ENCODE measurements at places on chromosomes 2 and 18.

- DNase-seq, result no peak
Measured at GRCh38 chr2:3075316-3075990, 302.2 kb downstream of the EIPR1 start.

DNA sequence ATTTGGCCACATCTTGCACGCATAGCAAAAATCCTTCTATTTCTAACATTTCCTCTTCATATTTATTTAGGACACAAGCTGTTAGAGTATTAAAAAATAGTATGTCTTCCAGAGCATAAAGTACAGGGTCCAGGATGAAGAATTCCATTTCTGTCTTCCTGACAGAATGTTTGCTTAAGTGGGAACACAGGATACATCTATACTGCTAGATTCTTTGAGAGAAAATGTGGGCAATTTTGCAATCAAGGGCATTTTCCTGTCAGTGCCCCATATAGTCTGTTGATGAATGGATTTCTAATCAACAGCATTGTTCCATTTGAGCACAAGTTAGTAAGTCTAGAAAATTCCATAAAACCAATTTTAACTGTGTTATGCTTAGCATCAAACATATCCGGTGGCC, 409.9 kb downstream of the CPS1 start:
- DNase-seq, result no peak

DNA sequence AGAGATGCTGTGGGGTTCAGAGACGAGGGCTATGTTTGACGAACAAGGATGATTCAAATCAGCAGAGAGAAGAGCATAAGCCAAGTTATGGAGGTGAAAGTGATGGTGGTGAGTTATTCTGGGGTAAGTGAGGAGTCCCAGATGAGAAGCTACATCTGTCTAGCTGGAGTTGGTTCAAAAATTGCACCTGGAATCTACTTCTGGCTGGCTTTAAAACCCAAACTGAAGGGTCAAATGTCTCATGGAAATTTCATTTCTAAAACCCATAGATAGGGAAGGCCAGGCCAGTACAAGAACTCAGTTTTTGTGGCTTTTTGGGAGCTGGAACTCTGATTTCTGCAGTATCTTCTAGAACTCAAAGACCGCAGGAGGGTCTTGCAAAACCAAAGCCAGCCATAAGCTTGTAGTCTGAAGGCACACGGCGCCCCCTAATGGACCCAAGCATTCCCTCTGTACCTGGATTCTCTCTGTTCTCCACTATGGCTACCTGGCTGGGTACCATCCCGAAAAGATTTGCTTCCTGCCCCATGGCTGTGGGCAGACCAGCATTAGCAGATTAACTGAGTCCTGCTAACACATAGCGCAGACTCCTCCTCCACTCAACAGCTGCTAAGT, 229.1 kb upstream of the SLC14A2 start:
- no peak for DNase-seq

GRCh38 chr2:103174711-103175110, 412.9 kb downstream of the TMEM182 start:
- no peak for DNase-seq

DNA sequence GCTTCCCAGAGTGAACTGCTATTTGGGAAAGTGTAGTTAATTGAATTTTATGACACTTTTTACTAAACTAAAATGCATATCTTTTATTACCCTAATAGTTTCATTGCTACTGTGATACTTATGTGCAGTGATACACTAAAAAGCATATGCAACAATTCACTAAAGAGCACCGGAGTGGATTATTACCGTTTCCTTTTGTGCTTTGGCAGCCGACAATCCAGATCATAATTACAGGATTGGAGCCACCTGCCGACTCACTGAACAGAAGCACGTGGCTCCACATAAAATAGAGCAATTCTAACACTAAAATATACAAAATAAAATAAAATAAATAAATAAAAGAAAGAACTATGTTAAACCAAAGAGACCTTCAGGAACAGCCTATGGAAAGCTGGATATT, 583.4 kb downstream of the NRXN1 start:
- no peak for DNase-seq

DNA sequence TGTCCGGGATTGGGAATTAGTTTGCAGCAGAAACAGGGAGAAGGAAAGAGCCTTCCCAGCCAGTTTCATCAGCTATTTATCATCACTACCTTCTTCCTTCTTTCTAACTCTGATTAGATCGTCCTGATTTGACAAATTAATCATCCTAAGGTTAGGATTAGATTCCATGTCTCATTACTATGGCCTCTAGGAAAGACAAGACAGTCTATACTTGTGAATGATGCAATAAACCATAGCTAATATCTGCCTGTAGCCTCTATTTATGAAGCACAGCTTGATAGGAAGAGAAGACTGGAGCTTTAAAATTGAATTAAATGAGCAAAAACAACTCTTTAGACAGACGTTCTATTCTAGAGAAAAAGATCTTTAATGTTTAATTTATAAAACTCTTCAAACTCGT, 25.2 kb upstream of the FRZB start:
- DNase-seq, result no peak

All from CD4-positive, alpha-beta T cell treated with Interleukin-6 at 100 ng/mL for 8 hours (primary cell).